ENCODE measurements at places on chromosomes 13 and 19.

DNA sequence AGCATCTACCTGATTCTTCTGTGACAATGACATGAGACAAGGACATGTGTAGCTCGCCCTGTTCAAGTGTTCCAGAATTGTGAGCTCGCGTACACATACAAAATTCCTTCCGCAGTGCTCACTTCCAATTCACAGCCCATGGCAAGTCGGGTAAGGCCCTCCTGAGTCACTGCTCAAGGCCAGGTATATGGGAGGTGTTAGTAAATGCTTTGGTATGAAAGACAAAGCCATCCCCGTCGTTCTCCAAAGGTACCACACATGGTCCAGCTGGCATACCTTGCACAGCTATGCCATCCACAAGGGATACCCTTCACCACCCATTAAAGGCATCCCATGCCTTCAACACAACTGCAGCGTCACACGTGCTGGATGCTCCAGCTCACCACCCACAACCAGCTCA is 4.4 kb upstream of the ELL start:
- H3K36me3 ChIP-seq: no peaks in the 10 kb centered on the region
- no peak overlapping the region for H3K4me3 ChIP-seq
- H3K27ac ChIP-seq: no peak overlapping the region
- no peaks in the 10 kb centered on the region for H3K4me1 ChIP-seq
- DNase-seq: no peak

DNA sequence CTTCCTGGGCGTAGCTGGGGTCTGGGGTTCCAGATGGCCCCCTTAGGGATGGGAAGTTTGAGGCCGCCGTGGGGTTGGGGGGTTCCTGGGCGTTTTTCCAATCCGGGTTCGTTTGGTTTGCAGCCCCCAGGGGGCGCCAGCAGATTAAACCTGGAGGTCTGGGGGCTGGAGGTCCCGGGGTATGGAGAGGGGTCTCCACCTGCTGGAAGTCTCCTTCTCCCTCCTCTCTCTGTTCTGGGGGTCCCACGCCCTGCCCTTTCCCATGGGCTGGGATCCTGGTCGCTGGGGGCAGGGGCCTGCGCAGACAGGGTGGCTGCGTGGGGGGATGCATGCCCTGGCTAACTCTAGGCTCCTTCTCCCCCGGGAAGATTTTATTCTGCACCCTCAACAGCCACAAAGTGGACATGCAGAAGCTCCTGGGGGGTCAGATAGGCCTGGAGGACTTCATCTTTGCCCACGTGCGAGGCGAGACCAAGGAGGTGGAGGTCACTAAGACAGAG is 899 bp downstream of the GIPC3 start:
- no peak overlapping the region for H3K27ac ChIP-seq
- H3K4me3 ChIP-seq: peak overlapping the region; percentile 5
- H3K4me1 ChIP-seq: no peaks in the 10 kb centered on the region
- H3K36me3 ChIP-seq: no peaks in the 10 kb centered on the region

GRCh38 chr13:51879133-51879532 is 17.4 kb downstream of the CCDC70 start:
- H3K4me3 ChIP-seq: no peak overlapping the region
- no peaks in the 10 kb centered on the region for H3K27me3 ChIP-seq

DNA sequence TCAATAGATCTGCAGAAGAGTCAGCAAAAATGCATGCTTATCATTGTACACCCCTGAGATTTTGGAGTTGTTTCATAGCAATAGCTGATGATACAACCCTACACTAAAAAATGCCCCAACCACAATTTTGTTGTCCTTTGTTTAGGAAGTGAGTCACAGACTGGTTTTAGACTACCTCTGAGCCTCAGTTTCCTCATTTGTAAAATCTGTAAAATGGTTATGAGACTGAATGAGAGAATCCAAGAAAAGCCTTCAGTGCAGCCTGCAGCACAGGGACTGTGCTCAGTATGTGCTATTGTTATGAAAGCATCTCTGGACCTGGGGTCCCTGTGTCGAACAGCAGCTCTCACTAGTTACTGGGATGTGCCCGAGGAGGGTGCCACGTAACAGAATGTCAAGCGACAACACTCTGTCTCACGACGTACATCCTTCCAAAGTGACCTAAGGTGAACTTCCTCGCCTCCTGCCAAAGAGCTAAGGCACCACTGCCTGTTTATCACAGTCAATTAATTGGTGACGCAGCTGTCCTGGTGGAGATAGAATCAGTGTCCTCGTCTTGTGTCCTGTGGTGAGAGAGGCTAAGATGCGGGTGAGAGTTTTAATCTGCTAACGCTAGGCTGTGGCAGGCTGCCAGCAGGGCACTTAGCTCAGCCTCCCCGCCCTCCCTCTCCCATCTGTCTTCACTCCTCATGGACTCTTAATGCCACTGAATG is 18.1 kb downstream of the DHRS12 start:
- peak overlapping the region; percentile 89 for H3K27ac ChIP-seq
- H3K27me3 ChIP-seq: no peaks in the 10 kb centered on the region
- DNase-seq: peak; percentile 66
- H3K4me3 ChIP-seq: no peak overlapping the region

- no peak for DNase-seq
- H3K4me1 ChIP-seq: no peaks in the 10 kb centered on the region
- H3K27ac ChIP-seq: no peak overlapping the region
- no peaks in the 10 kb centered on the region for H3K36me3 ChIP-seq
These were observed 24.9 kb upstream of the PNMA8B start for GRCh38 chr19:46520616-46521015.

DNA sequence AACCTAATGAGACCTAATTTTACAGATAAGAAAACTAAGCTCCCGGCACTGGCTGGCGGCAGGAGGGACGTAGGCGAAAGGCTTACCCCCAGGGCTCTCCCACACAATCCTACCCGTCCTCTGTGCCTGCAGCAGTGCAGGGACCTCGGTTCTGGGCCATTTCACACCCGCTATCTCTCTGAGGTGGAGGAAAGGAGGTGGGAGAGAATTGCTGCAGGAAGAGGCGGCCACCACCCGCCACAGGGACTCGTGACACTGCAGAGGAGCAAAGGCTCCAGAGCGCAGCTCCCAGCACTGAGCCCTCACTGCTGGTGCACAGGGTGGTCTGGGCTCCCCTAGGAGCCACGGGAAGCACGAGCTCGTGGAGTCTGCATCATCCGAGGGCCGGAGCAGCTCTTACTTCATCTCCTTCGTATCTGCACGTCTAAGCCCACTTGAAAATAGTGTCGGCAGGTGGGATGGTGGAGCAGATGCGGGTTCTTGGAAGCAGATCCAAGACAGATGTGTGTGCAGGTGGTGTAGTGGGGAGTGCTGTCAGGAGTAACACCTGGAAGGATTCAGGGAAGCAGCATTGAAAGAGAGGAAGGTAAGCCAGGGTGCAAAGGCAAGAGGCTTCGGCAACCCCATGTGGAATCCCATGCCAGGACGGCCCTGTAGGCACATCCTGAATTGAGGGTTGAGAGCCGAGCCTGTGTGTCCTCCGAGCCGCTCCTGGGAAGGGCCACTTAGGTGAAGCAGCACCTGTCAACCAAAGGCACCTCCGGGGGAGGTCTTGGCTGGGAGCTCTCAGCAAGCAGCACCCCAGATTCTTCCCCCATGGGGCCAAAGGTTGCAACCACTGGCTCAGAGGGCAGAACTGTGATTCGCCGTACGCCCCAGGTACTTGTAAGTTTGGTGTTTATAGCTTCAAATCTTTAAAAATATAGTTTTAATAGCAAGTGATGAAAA is 115.8 kb upstream of the SPACA7 start:
- H3K4me1 ChIP-seq: no peaks in the 10 kb centered on the region
- DNase-seq: no peak
- H3K36me3 ChIP-seq: no peaks in the 10 kb centered on the region
- H3K4me3 ChIP-seq: no peak overlapping the region
- no peak overlapping the region for H3K27ac ChIP-seq
- H3K27me3 ChIP-seq: no peaks in the 10 kb centered on the region

DNA sequence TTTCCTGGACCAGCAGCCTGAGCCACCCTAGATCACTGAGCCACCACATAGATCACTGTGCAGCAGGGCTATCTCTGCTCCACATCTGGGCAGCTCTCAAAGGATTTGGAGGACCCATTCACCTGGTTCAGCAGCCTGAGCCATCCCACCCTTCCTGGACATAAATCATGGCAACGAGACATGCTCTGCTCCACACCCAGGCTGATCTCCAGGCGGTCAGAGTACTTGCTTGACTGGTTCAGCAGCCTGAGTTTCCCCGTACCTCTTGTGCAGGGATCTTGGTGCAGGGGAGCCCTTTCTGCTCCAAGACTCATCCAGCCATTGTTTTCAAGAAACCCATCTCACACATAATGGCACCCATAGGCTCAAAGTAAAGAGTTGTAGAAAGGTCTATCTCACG is 195.3 kb downstream of the LIG4 start:
- H3K4me3 ChIP-seq: no peak overlapping the region
- no peak for DNase-seq
- no peaks in the 10 kb centered on the region for H3K4me1 ChIP-seq
- H3K27ac ChIP-seq: no peak overlapping the region
- no peaks in the 10 kb centered on the region for H3K36me3 ChIP-seq
- no peaks in the 10 kb centered on the region for H3K27me3 ChIP-seq

GRCh38 chr19:19146865-19147264 is 8.6 kb upstream of the TMEM161A start:
- no peak overlapping the region for H3K27ac ChIP-seq
- no peak overlapping the region for H3K4me3 ChIP-seq
- H3K4me1 ChIP-seq: no peaks in the 10 kb centered on the region
- H3K36me3 ChIP-seq: no peaks in the 10 kb centered on the region

GRCh38 chr13:99275093-99275469 is 16.9 kb upstream of the GPR18 start:
- H3K27me3 ChIP-seq: no peaks in the 10 kb centered on the region
- H3K36me3 ChIP-seq: no peaks in the 10 kb centered on the region
- no peak overlapping the region for H3K27ac ChIP-seq
- no peak for DNase-seq

GRCh38 chr19:29271341-29271740 is 58.4 kb upstream of the UQCRFS1 start:
- H3K4me1 ChIP-seq: no peaks in the 10 kb centered on the region
- no peak overlapping the region for H3K4me3 ChIP-seq
- no peaks in the 10 kb centered on the region for H3K27me3 ChIP-seq

GRCh38 chr13:75508002-75508548 is 26.1 kb upstream of the TBC1D4 start:
- H3K27ac ChIP-seq: no peak overlapping the region
- no peaks in the 10 kb centered on the region for H3K36me3 ChIP-seq
- H3K27me3 ChIP-seq: no peaks in the 10 kb centered on the region

GRCh38 chr13:46612267-46612666 is 59.3 kb downstream of the LRCH1 start:
- no peak overlapping the region for H3K4me3 ChIP-seq
- DNase-seq: no peak
- H3K36me3 ChIP-seq: no peaks in the 10 kb centered on the region

DNA sequence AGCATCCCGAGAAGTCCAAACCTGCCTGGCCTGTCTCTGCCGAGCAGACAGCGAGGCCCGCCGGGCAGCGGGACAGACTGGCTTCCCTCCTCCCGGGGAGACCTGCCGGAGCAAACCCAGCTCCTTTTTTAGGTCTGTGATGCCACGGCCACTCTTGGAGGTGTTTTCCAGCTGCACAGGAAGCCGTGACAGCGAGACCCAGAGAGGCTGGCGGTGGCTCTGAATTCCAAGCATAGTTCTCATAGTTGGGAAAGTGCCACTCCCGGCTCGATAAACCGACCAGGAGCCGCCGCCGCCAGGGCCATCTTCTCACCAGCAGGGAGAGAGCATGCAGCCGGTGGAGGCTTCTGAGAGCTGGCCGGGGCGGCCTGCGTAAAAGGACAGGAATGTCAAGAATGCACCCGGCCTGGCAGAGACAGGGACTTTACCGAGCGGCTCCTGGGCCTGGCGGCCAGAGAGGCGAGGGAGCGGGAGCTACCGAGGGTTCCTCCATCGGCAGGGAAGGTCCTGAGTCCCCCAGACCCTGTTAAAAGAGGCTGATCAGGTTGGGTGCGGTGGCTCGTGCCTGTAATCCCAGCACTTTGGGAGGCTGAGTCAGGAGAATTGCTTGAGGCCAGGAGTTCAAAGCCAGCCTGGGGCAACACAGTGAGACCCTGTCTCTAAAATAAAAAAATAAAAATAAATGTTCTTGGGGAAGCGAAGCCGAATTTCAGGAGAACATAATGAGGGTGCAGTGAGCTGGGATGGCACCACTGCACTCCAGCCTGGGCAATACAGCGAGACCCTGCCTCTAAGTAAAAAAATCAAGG is 64.9 kb downstream of the GADD45B start:
- peak; percentile 87 for DNase-seq
- H3K27ac ChIP-seq: peak overlapping the region; percentile 91
- H3K4me3 ChIP-seq: peak overlapping the region; percentile 4
- H3K36me3 ChIP-seq: no peaks in the 10 kb centered on the region
- H3K4me1 ChIP-seq: no peaks in the 10 kb centered on the region

- no peak overlapping the region for H3K4me3 ChIP-seq
- H3K4me1 ChIP-seq: no peaks in the 10 kb centered on the region
- H3K27ac ChIP-seq: no peak overlapping the region
- no peaks in the 10 kb centered on the region for H3K27me3 ChIP-seq
- no peaks in the 10 kb centered on the region for H3K36me3 ChIP-seq
These were observed 2.6 kb upstream of the NCR1 start for GRCh38 chr19:54903303-54903702.

GRCh38 chr19:49427855-49428546 is 2.8 kb downstream of the GFY start:
- H3K4me1 ChIP-seq: peaks cover under 1% of the 10 kb centered on the region
- no peaks in the 10 kb centered on the region for H3K36me3 ChIP-seq
- no peak overlapping the region for H3K4me3 ChIP-seq
- no peak overlapping the region for H3K27ac ChIP-seq
- DNase-seq: no peak

DNA sequence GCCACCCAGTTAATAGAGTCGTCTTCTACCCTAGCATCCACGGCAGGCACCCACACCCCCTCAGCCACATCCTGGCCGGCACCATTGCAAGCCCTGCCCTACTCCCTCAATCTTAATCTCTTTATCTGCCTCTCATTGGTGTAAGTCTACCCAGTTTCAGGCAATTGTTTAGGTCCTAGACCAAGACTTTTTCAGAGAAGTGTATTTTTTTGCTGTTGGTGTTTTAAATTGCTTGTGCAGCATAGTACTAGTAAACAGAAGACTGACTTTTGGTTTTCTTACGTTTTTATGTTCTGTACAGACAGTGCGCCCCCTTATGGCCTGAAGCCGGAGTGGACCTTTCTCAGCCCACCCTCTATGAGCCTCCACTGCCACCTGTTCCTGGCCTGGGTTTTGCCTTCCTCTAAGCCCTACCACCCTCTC is 2.3 kb upstream of the LCP1 start:
- no peak for DNase-seq
- H3K36me3 ChIP-seq: no peaks in the 10 kb centered on the region
- H3K27ac ChIP-seq: no peak overlapping the region
- no peak overlapping the region for H3K4me3 ChIP-seq
- H3K27me3 ChIP-seq: no peaks in the 10 kb centered on the region

GRCh38 chr13:89955773-89956172 is 1391.7 kb upstream of the MIR17HG start:
- no peaks in the 10 kb centered on the region for H3K36me3 ChIP-seq
- no peak overlapping the region for H3K4me3 ChIP-seq
- no peaks in the 10 kb centered on the region for H3K4me1 ChIP-seq
- no peak for DNase-seq
- no peaks in the 10 kb centered on the region for H3K27me3 ChIP-seq

GRCh38 chr19:4911314-4911713 is 2.0 kb downstream of the UHRF1 start:
- H3K4me3 ChIP-seq: no peak overlapping the region
- peaks cover 4% of the 10 kb centered on the region for H3K4me1 ChIP-seq
- no peaks in the 10 kb centered on the region for H3K36me3 ChIP-seq

GRCh38 chr19:5081443-5082161 is 112.7 kb downstream of the KDM4B start:
- no peak for DNase-seq
- no peaks in the 10 kb centered on the region for H3K27me3 ChIP-seq
- no peak overlapping the region for H3K4me3 ChIP-seq
- H3K4me1 ChIP-seq: peaks cover 7% of the 10 kb centered on the region
- no peak overlapping the region for H3K27ac ChIP-seq
- no peaks in the 10 kb centered on the region for H3K36me3 ChIP-seq
